ENCODE measurements at places on chromosomes 7 and 10.

DNA sequence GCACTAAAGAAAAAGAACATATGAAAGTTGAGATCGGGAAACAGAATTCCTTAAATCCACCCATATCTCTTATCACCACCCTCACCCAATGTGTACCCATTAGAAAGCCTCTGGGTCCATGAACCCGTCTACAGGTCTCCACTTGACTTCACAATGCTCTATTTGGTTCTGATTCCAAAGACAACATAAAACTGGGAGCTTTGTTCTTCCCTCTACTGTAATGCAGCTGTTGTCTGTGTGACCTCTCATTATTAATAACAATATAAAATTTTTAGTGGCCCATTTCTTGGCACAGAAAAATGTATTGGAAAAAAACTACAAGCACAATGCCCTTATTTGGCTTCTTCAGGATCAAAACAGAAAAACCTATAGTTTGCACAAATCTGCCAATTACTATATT, 30.0 kb downstream of the DOCK4 start:
- DNase-seq = no peak

DNA sequence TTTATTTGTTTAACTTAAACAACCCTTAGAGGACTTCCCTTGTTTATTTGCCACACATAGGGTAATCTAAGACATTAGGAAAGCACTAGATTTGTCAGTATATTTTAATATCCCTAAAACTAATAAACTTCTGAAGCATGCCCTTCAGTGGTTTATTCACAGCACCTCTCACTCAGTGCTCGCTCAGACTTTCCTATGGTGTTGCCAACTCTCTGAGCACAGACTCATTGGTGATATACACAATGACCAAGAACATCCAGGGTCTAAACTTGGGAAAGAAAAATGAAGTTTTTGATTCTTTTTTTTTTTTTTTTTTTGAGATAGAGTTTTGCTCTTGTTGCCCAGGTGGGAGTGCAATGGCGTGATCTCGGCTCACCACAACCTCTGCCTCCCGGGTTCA, 82.2 kb downstream of the RAB11FIP2 start:
- DNase-seq = no peak

GRCh38 chr7:2289111-2289586, 25.1 kb downstream of the SNX8 start:
- DNase-seq = no peak

GRCh38 chr7:100540073-100540723, 1.2 kb downstream of the AGFG2 start:
- no peak for DNase-seq

GRCh38 chr10:44902941-44903545, 8.1 kb upstream of the TMEM72 start:
- DNase-seq = no peak

DNA sequence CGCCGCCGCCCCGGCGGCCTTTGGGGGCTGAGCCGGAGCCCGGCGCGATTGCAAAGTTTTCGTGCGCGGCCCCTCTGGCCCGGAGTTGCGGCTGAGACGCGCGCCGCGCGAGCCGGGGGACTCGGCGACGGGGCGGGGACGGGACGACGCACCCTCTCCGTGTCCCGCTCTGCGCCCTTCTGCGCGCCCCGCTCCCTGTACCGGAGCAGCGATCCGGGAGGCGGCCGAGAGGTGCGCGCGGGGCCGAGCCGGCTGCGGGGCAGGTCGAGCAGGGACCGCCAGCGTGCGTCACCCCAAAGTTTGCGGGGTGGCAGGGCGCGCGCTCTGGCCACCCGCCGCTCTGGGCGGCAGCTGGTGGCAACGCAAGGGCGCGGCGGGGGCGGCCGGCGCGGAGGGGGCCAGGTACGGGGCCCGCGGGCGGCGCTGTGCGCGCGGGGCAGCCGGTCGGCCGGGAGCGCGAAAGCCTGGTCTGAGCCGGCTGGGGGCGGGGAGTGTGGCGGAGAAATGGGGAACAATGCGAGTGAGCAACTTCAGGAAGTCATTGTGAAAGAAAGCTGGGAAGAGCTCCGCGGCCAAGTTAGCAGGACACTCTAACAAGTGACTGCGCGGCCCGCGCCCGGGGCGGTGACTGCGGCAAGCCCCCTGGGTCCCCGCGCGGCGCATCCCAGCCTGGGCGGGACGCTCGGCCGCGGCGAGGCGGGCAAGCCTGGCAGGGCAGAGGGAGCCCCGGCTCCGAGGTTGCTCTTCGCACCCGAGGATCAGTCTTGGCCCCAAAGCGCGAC, at the start of gene IKZF1:
TSS of gene IKZF1 (plus strand) at position 588 of the 782 bp plus-strand sequence. CDS start 14,346 bp downstream, outside the sequence.
- peak; percentile 36 for DNase-seq

GRCh38 chr10:114634609-114634979, 23.5 kb downstream of the ABLIM1 start:
- DNase-seq = no peak

DNA sequence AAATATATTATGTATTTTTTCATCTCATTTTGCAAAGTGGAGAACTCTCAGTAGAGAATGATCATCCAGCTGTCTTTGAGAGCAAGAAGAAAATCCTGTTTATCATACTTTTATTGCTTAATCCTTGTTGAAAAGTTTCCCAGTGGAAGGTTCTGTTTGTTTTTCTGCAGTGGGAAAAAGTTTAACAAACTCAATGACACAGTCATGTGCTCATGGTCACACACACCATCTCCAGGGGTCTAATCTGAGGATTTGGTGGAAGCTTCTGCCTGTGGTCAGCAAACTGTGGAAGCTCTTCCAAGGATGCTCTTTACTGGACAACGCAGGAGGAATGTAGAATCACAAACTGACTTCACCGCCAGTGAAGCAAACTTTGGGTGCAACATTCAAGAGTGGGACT, 1003.9 kb downstream of the SORCS3 start:
- DNase-seq = no peak

DNA sequence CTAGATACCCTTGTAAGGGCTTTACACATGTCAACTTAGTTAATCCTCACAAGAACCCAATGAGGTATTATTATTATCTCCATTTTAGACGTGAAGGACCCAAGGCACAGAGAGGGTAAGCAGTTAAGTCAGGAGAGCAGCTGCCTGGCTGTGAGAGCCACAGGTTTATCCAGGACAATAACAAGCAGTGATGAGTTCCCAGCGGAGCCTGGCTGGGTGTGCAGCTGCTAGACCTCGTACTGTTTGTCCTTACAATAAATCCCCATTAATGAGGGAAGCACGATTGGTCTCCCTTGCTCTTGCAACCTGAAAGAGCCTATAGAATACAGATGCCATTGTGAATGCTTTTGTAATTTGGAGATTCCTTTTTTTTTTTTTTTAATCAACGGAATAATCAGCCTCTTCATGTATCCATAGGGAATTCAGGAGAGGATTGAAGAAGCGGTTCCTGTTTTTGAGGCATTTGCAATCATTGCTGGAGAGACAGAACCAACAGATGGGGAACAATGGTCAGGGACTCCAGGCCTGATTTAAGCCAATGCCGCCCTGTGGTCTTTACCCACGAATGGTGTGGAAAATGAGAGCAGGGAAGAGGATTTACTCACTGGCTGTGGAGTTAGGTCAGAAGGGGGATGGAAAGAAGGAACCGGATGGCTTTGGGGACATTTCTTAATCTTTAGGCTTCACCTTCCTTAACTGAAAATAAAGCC, 12.3 kb upstream of the ASB4 start:
- no peak for DNase-seq

All from T-helper 22 cell (primary cell).